ENCODE measurements at places on chromosomes 7 and 10.

DNA sequence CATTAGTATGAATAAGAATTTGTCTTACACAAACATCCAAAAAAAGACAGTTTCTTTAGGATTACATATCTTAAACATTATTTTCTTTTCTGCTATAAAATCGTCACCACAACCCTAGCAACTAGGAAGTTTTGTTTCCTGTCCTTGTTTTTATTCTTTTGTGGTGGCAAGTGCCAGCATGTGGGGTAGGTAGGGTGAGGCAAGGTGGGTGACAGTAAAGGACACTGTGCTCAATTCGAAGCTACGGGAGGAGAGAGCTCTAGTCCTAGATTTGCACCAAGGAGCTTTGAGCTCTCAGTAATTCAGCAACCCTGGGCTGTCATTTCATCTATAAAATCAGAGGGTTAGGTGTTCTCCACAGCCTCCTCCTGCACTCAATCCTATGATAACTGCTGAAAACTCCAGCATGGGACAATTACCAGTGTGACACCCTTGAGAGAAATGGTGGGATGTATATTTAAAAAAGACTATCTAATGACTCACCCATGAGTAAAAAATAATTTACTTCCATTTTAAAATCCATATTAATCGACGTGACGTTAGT is 187.1 kb downstream of the FAM107B start:
- DNase-seq = no peak

DNA sequence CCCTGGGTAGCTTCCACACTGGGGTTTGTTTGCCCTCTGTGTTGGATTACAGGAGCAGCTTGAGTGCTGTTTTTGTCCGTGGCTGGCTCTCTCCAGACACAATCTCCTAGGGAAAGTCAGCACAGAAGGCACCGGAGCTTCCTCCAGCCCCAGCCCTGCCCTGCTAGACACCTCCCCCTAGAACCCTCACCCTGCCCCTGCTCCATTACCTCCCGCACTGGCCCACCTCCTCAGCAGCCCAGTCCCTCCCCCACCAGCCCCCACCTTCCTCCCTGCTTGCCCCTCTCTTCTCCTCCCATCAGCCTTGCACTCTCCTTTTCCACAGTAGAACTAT is 130.5 kb downstream of the ADCY1 start:
- no peak for DNase-seq

DNA sequence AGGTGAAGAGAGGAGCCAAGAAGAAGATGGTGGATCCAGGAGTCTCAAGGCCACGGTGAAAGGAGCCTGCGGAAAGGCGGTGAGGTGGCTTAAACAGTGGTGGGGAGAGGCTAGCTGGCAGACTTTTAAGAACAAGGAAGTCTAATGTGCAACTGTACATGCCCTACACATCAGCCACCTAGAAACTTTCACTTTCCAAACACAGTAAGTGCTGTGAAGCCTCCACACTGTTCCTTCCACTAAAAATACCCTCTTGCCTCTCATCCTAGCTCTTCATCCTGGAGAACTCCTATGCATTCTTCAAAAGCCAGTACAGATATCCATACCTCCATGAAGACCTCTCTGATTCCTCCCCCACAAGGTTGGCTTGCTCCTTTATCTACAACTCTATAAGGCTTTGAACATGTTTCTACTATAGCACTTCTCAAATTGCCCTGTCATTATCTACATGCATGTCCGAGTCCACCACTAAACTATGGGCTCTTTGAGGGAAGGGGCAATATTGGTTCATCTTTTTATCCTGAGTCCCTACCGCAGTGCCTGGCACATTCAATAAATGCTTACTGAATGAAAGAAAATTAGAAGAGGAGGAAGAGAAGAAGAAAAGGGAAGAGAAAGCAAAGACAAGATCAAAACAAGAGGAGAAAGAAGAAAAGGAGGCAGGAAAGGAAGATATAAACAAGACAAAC is 54.2 kb downstream of the DNAJC12 start:
- no peak for DNase-seq

GRCh38 chr7:97731736-97732564 is at the start of gene TAC1:
Gene TAC1 (plus strand): TSS chr7:97732086. CDS start chr7:97732613, 527 bp downstream.
- no peak for DNase-seq

DNA sequence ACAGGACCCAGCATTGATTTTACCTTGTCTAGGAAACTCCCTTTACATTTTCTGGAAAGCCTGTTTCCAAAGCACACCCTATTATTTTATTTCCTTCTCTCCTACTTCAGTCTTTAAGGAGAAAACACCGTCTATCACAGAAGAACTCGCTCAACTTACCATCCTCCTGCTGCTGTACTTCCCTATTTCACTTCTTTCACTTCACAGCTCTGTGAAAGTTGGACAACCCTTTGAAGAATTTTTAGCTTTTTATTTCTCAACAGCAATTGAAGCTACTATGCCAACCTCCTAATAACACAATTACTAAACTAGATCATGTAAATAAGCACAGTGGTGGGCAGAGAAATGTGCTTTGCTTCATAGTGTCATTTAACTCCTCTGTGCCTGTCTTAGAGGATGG is 166.5 kb downstream of the TFEC start:
- DNase-seq = no peak

GRCh38 chr7:157905651-157906461 is 569.1 kb downstream of the DNAJB6 start:
- DNase-seq = no peak

DNA sequence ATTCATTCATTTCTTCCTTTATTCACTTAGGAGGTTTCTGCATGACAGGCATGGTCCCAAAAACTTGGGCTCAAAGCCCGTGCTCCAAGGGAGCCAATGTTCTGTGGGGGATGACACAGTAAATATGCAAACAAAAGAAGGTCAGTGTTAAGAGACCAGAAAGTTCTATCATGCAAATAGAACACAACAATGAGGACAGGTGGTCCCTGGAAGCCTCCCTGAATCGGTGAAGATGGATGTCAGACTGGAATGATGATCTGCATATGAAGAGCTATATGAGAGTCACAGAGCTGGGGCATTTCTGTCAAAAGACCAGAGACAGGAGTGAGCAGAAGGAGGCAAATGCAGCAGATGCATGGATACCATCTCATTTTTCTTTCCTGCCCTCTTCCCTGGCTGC is 129.0 kb downstream of the ABCA13 start:
- DNase-seq = no peak
